ENCODE measurements at places on chromosomes 7 and 10. TPM values are rescaled to one million over a fixed set of nuclear protein-coding genes. Genes with fewer than 3 reads are reported as not detected.

GRCh38 chr7:128726059-128726736 lies 13.0 kb upstream of the CALU start:
- no peaks in the 10 kb centered on the region for H3K36me3 ChIP-seq
- H3K4me3 ChIP-seq: no peak overlapping the region
- no peaks in the 10 kb centered on the region for H3K4me1 ChIP-seq
- DNase-seq: no peak
- peaks cover 6% of the 10 kb centered on the region for H3K27me3 ChIP-seq
- H3K27ac ChIP-seq: no peak overlapping the region

ATOH7 gene
- 0.05 TPM for total RNA-seq

SP4 gene
- 21.2 TPM for total RNA-seq

ARMC3 gene
- 0.09 TPM for total RNA-seq

CDNF gene
- total RNA-seq: 1.0 TPM

DNA sequence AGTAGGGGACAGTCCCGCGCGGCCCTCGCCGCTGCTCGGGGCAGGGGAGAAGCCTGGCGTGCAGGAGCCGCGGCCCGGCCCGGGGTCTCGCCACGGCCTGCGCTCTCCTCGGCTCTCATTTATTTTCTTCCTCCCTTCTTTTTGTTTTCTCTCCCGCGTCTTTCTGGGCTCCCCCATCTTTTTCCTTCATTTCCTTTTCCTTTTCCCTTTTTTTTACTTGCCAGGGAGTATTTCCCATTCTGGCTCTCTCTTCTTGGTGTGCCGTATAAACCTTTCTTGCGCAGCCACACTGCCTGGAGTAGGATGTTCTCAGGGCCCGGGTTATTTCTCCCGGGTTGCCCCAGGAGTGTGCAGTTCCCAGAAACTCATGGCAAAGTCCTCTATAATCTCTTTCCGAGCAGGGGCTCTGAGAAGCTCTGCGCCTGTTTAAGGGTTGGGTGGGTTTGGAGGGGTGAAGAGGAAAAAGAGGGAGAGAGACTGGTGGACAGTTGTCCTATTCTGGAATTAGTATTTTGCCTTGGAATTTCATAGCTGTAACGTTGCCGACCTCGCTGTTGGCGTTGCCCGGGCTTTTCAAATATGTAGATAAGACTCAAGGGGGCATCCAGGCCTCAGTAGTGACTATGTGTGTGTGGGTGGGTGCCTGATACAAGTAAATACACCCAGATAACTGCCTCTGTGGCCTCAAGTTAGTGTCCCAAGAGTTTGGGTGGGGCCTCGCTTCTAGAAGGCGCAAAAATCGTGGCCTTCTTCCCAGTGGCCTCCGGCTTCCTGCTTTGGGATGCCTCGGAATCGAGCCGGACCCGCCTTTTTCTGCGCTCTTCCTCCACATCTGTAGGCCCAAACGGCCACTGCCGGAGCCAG lies 4.3 kb upstream of the ZNF503 start:
- peaks cover 97% of the 10 kb centered on the region for H3K27me3 ChIP-seq
- no peaks in the 10 kb centered on the region for H3K36me3 ChIP-seq
- peaks cover 38% of the 10 kb centered on the region for H3K4me1 ChIP-seq
- H3K27ac ChIP-seq: no peak overlapping the region
- H3K4me3 ChIP-seq: no peak overlapping the region

DNA sequence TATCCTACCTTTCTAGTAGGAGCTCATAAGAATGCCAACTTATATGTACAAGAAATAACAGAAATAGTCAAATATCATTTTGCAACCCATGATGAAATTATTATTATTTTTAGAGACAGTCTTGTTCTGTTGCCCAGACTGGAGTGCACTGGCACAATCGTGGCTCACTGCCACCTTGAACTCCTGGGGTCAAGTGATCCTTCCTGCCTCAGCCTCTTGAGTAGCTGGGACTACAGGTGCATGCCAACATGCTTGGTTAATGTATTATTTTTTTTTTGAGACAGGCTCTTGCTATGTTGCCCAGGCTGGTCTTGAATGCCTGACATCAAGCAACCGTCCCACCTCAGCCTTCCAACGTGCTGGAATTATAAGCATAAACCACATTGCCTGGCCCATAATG lies 44.8 kb downstream of the TNPO3 start:
- no peak for DNase-seq
- no peaks in the 10 kb centered on the region for H3K27me3 ChIP-seq
- no peak overlapping the region for H3K4me3 ChIP-seq
- H3K4me1 ChIP-seq: no peaks in the 10 kb centered on the region
- H3K27ac ChIP-seq: no peak overlapping the region
- H3K36me3 ChIP-seq: peaks cover 19% of the 10 kb centered on the region

GRCh38 chr10:122302315-122302714 lies 31.2 kb downstream of the BTBD16 start:
- H3K27me3 ChIP-seq: no peaks in the 10 kb centered on the region
- no peaks in the 10 kb centered on the region for H3K36me3 ChIP-seq
- no peak overlapping the region for H3K4me3 ChIP-seq
- DNase-seq: no peak

DNA sequence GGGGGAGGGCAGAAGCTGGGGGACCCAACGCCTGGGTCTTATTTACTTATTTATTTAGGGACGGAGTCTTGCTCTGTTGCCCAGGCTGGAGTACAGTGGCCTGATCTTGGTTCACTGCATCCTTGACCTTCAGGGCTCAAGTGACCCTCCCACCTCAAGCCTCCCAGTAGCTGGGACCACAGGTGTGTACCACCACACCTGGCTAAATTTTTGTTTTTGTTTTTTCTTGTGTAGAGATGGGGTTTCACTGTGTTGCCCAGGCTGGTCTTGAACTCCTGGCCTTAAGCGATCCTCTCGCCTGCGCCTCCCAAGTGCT lies 1.7 kb upstream of the MOGAT3 start:
- no peaks in the 10 kb centered on the region for H3K4me1 ChIP-seq
- no peak overlapping the region for H3K4me3 ChIP-seq
- no peaks in the 10 kb centered on the region for H3K36me3 ChIP-seq
- no peak overlapping the region for H3K27ac ChIP-seq
- peaks cover 65% of the 10 kb centered on the region for H3K27me3 ChIP-seq

- no peak overlapping the region for H3K4me3 ChIP-seq
- H3K36me3 ChIP-seq: peaks cover 3% of the 10 kb centered on the region
- no peak for DNase-seq
- H3K4me1 ChIP-seq: peaks cover 23% of the 10 kb centered on the region
- H3K27ac ChIP-seq: no peak overlapping the region
These were observed 29.1 kb upstream of the IKZF1 start for GRCh38 chr7:50275430-50275829.

- peak overlapping the region; percentile 95 for H3K27ac ChIP-seq
- peak overlapping the region; percentile 76 for H3K4me3 ChIP-seq
- peaks cover 9% of the 10 kb centered on the region for H3K36me3 ChIP-seq
- peaks cover 30% of the 10 kb centered on the region for H3K4me1 ChIP-seq
- DNase-seq: peak; percentile 59
These were observed 842 bp downstream of the ZNF22 start for GRCh38 chr10:45001381-45002148.

CC2D2B gene
- total RNA-seq: 0.33 TPM

- H3K36me3 ChIP-seq: no peaks in the 10 kb centered on the region
- H3K4me3 ChIP-seq: no peak overlapping the region
- no peaks in the 10 kb centered on the region for H3K27me3 ChIP-seq
- DNase-seq: no peak
- peaks cover 10% of the 10 kb centered on the region for H3K4me1 ChIP-seq
These were observed 62.4 kb downstream of the KIAA1549 start for GRCh38 chr7:138918756-138919155.

SLC18A2 gene
- total RNA-seq: 6.1 TPM

- no peak overlapping the region for H3K27ac ChIP-seq
- DNase-seq: no peak
- no peaks in the 10 kb centered on the region for H3K27me3 ChIP-seq
- H3K36me3 ChIP-seq: no peaks in the 10 kb centered on the region
- peaks cover 7% of the 10 kb centered on the region for H3K4me1 ChIP-seq
- no peak overlapping the region for H3K4me3 ChIP-seq
These were observed 497.9 kb upstream of the GALNT17 start for GRCh38 chr7:70634071-70634470.

- no peak overlapping the region for H3K27ac ChIP-seq
- no peaks in the 10 kb centered on the region for H3K36me3 ChIP-seq
- H3K27me3 ChIP-seq: no peaks in the 10 kb centered on the region
- peaks cover 7% of the 10 kb centered on the region for H3K4me1 ChIP-seq
- no peak overlapping the region for H3K4me3 ChIP-seq
These were observed 201.1 kb upstream of the PLXNA4 start for GRCh38 chr7:132777414-132777813.

PTPRE gene
- 15.2 TPM for total RNA-seq

HYAL4 gene
- total RNA-seq: 0.05 TPM

GRCh38 chr7:139798221-139798620 lies 20.4 kb upstream of the HIPK2 start:
- no peak overlapping the region for H3K27ac ChIP-seq
- H3K4me3 ChIP-seq: no peak overlapping the region
- H3K36me3 ChIP-seq: no peaks in the 10 kb centered on the region
- DNase-seq: no peak
- H3K27me3 ChIP-seq: no peaks in the 10 kb centered on the region

GRCh38 chr10:79107736-79108264 lies 39.0 kb downstream of the ZMIZ1 start:
- no peak overlapping the region for H3K4me3 ChIP-seq
- peaks cover 31% of the 10 kb centered on the region for H3K4me1 ChIP-seq
- DNase-seq: no peak
- H3K27ac ChIP-seq: no peak overlapping the region

DNA sequence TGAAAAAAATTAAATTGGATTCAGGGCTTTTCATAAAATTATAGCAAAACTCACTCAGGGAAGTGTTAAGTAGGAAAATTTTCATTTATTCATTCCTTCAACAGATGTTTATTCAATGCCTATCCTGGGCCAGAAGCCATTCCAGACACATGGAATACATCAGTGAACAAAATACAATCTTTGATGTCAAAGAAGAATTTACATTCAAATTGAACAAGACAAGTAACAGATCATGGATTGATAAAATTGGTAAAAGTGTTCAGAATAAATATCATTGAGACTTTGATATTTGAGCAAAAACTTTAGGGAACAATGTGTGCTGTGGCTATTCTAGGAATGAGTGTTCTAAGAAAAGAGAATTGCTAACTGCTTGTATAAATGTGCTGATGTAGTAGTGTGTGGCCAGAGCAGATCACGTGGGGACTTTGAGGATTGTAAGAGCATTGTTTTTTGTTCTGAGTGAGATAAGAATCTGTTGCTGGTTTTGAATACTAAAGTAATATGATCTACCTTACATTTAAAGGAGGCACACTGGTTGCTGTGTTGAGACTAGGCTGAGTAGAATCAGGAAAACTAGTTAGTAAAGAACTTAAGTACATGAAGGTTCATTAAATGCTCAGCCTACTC lies 957.2 kb downstream of the PCDH15 start:
- DNase-seq: no peak
- H3K36me3 ChIP-seq: no peaks in the 10 kb centered on the region
- H3K27ac ChIP-seq: no peak overlapping the region
- no peaks in the 10 kb centered on the region for H3K27me3 ChIP-seq
- H3K4me1 ChIP-seq: no peaks in the 10 kb centered on the region
- no peak overlapping the region for H3K4me3 ChIP-seq

- H3K36me3 ChIP-seq: no peaks in the 10 kb centered on the region
- DNase-seq: no peak
- no peak overlapping the region for H3K27ac ChIP-seq
- no peak overlapping the region for H3K4me3 ChIP-seq
- H3K4me1 ChIP-seq: no peaks in the 10 kb centered on the region
These were observed 159.1 kb upstream of the EEPD1 start for GRCh38 chr7:35993676-35994606.

HDAC9 gene
- 12.2 TPM for total RNA-seq

DENND2A gene
- total RNA-seq: 1.0 TPM
